Frontal cortex (tissue), 4 donors: ENCODE measurements at places on chromosomes 5 and 9. TPM values are rescaled to one million over a fixed set of nuclear protein-coding genes. Genes with fewer than 3 reads are reported as not detected.

GRCh38 chr5:10162468-10162867 lies 87.2 kb downstream of the ATPSCKMT start:
- DNase-seq, result no peak

- no peak for DNase-seq
These were observed 10.9 kb upstream of the LCN15 start for GRCh38 chr9:136775191-136775590.

DNA sequence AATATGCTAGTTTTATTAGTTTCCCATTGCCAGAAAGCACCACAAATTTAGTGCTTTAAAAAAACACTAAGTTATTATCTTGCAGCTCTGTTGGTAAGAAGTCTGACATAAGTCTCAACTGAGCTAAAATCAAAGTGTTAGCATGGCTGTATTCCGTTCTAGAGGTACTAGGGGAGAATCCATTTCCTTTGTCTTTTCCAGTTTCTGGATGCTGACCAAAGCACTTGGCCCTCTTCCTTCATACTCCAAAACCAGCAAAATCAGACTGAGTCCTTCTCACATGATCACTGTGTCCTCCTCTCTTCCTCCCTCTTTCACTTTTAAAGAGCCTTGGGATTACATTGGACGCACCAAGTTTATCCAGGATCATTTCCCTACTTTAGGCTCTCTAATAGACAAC lies 9.5 kb downstream of the CDH18 start:
- DNase-seq, result no peak

DNA sequence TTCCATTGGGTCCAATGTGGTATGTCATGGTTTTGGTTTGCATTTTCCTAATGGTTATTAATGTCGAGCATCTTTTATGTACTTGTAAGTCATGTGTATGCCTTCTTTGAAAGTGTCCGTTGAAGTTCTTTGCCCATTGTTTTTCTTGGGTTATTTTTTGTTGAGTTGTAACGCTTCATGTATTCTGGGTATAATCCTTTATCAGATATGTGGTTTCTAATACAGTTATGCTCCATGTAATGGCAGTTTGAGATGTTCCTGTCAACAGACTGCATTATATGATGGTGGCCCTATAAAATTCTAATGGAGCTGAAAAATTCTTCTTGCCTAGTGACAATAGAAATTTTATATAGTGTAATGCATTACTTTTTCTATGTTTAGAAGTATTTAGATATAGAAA lies 17.2 kb downstream of the RIC1 start:
- DNase-seq, result no peak

DNA sequence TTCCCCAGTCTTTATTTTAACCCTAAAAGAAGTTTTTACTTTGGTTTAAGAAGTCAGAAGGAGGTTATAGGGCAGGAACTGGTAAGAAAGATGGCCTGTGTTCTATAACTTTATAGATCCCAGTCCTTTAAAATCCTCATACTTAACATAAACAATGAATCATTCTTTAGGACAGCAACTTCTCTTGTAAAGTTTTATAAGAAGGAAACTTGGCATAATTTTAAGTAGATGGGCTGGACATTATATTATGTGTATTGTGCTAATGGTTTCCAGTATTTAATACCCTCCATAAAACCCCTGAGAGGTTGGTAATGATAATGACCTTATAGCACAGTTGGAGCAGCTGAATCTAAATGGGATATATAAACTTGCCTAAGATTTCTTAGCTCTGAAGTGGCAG lies 247.2 kb downstream of the FAM170A start:
- no peak for DNase-seq

DNA sequence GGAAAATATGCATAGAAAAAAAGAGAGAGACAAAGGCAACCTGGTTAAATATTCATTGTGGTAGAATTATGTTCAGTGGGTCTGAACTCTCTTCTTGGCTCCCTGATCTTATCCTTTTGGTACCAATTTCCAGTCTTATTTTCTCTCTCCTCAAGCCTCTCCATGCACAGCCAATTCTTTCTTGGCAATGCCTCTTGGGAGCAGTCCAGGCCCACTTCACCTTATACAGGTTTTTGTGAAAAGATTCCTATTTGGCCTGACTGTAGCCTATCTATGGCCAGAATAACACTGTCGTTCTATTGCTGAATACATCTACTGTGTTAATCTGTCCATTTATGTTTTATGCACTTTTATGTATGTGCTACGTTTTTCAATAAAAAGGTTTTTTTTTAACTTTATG lies 2.7 kb downstream of the ELOVL7 start:
- no peak for DNase-seq

DNA sequence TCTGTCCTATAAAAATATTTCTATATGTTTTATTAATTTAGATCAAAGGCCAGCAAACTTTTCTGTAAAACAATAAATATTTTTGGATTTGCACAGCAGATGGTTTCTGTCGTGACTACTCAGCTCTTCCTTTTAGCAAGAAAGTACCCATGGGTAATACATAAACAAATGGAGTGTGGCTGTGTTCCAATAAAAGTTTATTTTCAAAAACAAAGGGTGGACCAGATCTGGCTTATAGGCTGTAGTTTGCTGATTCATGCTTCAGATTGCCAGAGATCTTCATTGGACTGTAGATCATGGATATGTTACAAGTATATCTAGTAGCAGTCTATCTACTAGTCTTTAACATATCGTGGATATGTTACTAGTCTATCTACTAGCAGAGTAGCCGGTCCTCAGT lies 590.5 kb downstream of the CSNK1G3 start:
- DNase-seq, result no peak

DNA sequence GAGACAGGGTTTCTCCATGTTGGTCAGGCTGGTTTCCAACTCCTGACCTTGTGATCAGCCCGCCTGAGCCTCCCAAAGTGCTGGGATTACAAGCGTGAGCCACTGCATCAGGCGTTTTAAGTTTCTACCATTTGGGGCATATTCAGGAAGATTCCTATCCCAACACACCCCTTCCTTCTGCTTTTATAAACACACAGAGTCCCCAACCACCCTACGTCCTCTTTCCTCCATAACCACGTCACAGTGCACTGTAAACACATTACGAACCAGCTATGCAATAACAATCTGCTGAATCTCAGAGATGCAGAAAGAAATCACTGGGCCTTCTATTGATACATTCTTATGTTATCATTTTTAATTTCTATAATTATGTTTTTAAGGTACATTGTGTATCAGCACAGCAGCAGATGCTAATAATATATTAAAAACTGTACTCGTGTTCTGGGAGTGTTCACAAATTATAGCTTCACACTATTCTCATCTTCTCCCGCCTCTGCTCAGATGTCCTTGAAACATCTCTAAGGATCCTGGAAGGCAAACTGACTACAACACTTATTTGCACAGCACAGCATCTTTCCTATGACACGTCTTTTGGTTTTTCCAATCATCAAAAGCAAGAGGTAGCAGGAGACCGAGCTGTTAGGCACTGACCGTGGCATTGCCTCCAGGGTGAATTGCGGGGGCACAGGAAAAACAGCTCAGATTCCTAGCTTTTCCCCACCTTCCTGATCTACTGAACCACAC lies 60.2 kb downstream of the KCNIP1 start:
- no peak for DNase-seq

- no peak for DNase-seq
These were observed 44.4 kb upstream of the GRIA1 start for GRCh38 chr5:153445875-153446579.

DNA sequence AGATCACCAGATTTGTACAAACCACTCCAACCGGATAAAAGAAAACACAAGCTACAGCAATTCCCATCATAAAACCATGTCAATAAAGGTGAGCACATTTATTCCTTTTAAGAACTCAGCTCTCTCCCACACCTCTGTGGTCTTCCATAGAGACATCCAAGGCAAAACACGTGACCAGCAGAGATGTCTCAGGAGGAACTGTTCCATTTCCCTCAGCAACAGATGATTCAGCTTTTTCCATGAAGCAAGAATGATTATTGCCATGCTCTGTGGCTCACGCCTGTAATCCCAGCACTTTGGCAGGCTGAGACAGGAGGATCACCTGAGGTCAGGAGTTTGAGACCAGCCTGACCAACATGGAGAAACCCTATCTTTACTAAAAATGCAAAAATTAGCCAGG lies 15.8 kb downstream of the GZMK start:
- DNase-seq, result no peak

GRCh38 chr5:151222790-151223446 lies 974 bp downstream of the CCDC69 start:
- no peak for DNase-seq

DNA sequence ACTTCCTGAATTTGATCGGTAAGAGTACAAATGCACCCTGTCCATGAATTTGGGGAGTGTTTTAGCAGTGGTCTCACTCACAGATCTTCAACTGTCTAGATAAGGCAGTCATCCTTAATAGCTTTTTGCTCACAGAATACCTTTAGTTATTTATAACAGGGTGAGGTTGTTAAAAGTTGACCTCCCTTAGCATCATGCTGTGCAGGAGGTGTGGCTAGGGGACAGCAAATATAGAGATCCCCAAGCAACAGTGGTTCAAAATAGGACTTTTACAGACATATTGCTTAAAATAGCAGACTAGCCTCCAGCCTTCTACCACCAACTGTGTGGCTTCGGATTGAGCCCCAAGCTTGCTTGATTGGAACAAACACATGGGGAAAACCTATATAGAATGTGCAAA lies 724.4 kb downstream of the TLE1 start:
- DNase-seq, result no peak

DNA sequence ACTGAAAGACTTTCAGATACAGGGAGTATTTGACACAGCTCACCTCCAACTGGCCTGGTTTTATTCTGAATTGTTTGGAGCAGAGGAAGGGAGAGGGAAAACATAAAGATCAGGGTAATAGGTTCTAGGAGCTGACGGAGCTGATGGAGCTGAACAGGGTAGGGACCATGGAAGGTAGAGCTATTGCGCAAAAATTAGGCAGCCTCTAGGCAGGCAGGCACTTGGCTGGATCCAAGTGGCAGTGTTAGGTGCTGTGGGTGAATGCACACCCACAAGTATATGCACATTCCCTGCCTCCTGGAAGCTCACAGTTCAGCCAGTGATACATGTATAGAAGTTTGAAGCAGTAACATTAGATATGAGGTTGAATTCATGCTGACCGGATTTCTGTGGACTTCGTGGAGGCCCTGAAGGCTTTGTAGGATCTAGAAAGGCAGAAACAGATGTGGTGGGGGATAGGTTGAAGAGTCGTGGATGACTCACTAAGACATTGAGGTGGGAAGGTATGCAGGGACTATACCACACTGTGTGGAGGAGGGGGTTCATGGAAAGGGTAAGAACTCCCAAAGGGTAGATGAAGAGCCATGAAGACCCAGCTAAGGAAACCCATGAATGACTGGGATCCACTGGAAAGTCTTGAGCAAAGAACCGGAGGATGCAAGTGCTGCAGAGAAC lies 50.8 kb downstream of the WWC1 start:
- DNase-seq, result no peak

DNA sequence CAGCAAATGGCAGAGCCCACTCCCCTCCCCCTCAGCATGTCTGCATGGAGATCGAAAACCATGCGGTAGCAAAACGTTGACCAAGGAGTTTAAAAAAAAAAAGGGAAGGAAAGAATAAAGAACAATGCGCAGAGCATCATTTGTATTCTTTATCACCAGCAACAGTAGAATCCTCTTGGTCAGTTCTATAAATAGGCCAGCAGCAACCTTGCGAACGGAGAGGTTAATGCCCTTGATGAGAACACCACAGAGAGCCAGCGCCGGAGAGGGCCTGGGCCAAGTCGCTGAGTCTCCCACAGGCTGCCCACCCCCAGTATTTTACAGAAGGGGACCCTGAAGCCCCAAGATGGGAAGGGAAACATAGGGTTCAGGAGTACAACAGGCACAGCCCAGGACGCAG lies 22.7 kb downstream of the WHRN start:
- DNase-seq, result no peak

Gene MLANA
- total RNA-seq, result not detected

Gene RHOBTB3
- total RNA-seq, result 312 TPM

Gene ERBIN
- 83.2 TPM for total RNA-seq

Gene PCDHGA11
- 10.6 TPM for total RNA-seq

Gene STK32A
- total RNA-seq, result 4.1 TPM

Gene RUSC2
- total RNA-seq, result 50.5 TPM

Gene MOB3B
- total RNA-seq, result 2.9 TPM
